ENCODE measurements at places on chromosomes 2 and 18.

- DNase-seq: no peak
Observed at GRCh38 chr18:56973487-56973886, 173.4 kb upstream of the BOD1L2 start.

DNA sequence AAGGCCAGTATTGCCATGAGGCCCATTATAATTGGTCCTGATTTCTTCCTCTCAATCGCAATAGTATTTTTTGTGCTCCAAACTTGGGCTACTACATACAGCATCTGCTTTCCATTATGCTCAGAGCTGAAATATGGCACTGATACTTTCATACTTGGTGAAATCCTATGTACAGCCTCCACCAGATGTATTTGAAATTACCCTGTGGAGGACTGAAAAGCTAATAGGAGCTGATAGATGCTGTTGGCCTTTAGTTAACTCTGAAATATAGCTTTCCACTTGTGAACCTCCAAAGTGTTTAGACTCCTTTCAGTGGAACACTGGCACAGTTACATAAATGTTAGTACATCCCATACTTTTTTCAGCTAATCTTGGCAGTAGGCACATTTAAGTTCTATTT, 205.7 kb downstream of the NEDD4L start:
- DNase-seq: no peak

GRCh38 chr2:84486441-84487115, 27.5 kb upstream of the SUCLG1 start:
- no peak for DNase-seq

DNA sequence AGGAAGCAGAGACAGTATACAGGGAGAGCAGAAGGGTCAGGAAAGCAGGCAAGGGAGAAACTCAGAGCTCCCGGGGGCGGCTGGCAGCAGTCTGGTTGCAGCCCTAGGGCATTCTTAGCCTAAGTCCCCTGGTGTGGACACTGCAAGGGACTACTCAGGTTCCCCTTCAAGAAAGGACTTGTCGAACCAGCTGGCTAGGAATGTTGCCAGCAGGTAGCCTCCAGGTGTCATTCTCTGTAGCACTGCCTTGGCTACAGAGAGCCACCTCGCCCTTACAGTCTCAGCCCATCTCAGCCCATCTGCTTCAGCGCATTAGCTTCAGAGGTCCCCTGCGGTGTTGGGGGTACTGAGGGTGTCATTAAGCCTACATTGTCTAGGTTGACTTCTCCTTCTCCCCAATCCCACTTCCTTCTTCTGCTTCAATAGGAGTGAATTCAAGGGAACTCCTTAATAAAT, 11.3 kb upstream of the TMSB10 start:
- no peak for DNase-seq

DNA sequence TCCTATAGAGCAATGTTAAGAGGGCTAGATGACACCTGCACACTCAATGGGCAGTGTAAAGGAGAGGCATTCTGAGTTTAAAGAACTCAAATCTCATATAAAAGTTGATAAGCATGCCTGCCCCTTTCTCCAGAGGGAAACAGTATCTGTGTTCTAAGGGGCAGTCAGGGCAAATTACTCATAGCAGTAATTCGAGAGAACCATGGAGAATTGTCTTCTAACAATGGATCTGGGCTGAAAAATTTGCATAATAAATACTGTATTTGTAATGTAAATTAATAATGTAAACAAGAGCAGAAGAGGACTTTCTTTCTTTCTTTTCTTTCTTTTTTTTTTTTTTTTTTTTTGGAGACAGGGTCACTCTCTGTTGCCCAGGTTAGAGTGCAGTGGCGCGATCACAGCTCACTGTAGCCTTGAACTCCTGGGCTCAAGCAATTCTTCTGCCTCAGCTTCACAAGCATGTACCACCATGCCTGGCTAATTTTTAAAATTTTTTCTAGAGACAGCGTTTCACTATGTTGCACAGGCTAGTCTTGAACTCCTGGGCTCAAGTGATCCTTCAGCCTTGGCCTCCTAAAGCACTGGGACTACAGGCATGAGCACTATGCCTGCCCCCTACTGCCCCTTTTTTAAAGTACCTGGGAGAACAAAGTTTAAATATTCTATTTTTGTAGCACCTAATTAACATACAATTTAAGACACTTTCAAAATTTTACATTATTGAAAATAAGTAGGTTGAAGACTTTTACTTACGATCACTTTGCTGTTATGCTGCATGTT, 70.6 kb downstream of the OTX1 start:
- no peak for DNase-seq

DNA sequence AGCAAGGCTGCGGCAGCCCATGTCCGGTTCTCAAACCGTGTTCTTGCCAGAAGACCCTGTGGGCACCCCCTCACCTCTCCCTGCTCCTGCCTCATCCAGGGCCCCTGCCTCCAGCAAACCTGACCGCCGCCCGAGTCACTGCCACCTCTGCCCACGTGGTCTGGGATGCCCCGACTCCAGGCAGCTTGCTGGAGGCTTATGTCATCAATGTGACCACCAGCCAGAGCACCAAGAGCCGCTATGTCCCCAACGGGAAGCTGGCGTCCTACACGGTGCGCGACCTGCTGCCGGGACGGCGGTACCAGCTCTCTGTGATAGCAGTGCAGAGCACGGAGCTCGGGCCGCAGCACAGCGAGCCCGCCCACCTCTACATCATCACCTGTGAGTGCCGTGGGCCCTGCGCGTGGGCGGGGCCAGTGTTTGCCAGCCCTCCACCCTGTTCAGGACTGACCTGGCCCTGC, 32.2 kb downstream of the MTERF4 start:
- no peak for DNase-seq

DNA sequence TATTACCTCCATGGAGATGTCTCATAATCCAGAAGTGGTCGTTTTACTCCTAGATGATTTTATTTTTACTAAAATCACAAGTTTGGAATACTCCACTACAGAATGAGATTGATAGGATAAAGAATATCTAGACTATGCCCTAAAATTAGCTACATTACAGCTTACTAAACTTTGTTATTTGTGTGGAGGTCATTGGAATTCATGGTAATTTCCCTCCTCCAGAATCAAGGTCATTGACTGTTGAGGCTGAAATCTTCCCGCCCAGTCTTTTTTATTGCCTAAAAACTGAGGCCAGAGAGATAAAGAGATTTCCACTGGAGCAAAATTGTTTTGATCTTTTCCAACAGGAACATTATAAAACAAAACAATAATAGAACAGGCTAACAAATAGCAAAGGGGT, 35.0 kb downstream of the ITGB6 start:
- no peak for DNase-seq

DNA sequence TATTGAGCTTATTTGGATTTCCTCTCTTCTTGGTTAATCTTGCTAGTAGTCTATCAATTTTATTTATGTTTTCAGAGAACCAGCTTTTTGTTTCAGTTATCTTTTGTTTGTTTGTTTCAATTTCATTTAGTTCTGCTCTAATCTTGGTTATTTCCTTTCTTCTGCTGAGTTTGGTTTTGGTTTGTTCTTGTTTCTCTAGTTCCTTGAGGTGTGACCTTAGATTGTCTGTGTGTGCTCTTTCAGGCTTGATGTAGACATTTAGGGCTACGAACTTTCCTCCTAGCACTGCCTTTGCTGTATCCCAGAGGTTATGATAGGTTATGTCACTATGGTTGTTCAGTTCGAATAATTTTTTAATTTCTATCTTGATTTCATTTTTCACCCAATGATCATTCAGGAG, 141.6 kb downstream of the ZNF236 start:
- DNase-seq: no peak

- no peak for DNase-seq
Observed at GRCh38 chr2:30450025-30450424, 3.0 kb downstream of the LCLAT1 start.

DNA sequence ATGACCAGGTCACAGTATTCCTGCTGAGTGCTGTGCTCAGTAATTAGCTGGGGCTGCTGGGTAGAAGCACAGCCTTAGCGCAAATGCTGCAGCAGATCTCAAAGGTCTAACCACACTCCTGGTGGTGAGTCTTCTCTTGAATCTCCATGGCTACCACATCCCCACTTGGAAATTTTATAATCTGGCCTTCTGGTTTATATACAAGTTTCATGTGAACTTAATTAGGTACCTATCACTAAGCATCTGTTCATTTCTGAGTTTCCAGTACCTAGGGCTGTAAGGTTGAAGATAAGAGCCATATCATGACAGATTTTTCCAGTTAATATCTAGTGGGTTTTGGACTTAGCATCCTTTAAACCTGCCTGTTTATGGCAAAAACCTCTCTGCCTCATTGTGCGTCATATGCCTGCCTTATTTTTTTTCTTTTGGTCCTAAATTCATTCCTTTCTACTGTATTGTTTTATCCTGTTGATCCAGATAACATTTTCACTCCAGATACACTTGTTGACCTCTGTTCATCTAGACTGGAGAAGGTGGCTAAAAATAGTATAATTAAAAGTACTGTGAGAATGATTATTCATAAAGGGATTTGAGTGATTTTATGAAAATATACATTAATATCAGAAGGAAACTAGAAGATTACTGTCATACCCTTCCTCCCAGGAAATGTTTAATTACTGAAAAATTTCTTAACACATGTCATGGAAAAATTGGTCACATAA, 168.4 kb upstream of the THUMPD2 start:
- DNase-seq: no peak

DNA sequence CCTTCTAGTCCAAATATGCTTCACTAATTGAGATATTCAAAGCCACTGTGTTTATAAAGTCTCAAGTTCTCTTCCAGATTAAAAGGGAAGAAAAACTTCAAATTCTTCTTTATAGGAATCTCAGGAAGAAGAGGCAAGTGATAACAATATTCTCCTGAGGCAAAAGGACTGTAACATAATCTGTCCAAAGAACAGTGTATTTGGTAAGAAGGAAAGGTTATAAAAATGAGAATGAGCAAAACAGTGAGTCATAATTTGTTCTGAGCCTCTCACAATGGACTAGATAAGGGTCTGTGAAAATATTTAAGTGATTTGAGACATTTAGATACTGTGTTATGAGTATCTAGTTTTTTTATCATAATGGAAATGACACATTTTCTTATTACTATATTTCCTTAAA, 44.3 kb downstream of the SNRPD1 start:
- no peak for DNase-seq

DNA sequence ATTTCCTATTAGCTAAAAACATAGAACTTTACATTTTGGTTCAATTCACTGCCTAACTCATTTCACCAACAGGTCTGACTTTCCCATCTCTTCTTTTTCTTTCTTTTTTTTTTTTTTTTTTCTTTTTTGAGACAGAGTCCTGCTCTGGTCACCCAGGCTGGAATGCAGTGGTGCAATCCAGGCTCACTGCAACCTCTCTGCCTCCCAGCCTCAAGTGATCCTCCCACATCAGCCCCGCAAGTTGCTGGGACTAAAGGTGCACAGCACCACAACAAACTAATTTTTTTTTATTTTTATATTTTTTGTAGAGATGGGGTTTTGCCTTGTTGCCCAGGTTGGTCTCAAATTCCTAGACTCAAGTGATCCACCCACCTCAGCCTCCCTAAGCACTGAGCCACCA, 57.8 kb upstream of the HNRNPA3 start:
- no peak for DNase-seq

DNA sequence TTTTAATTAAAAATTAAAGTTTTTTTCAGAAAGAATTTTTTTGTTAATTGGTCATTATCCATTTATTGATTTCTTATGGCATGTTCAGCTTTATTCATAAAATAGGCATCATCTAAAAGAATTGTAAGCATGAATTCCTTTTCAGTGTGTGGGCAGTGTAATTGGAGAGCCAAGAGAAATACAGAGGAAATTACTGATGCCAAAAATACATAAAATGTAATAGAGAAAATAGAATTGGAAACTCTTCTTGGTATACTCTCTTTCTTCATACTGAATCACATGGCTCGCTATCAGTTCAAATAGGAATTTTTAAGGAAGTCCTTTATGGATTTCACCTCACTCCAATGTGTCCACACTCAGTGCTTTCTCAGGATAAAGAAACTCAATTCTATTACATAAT, 663.6 kb upstream of the NRXN1 start:
- DNase-seq: no peak

GRCh38 chr2:237682856-237683670, 55.7 kb downstream of the LRRFIP1 start:
- no peak for DNase-seq

GRCh38 chr2:219947575-219947974, 320.1 kb downstream of the SLC4A3 start:
- no peak for DNase-seq

DNA sequence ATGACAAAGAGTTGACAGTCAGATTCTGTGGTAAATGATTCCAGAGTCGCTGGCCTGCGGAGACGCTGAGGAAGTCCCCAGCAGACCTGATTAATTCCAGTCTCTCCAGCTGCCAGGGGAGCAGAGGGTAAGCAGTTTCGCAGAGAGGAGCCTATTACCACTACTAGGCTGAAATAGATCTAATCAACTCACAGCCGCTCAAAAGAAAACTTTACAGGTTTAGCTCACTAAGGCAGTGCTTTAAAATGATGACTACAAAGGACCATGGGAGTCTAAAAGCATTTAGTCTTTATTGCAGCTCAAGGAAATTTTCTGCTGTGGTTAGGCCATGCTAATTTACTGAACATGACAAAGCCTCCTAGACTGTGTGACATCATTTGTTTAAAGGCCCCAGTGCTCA, 445.6 kb upstream of the POU3F3 start:
- no peak for DNase-seq

GRCh38 chr2:171178993-171179392, 18.3 kb upstream of the TLK1 start:
- no peak for DNase-seq

- DNase-seq: no peak
Observed at GRCh38 chr2:180413336-180413735, 406.2 kb upstream of the CWC22 start.

DNA sequence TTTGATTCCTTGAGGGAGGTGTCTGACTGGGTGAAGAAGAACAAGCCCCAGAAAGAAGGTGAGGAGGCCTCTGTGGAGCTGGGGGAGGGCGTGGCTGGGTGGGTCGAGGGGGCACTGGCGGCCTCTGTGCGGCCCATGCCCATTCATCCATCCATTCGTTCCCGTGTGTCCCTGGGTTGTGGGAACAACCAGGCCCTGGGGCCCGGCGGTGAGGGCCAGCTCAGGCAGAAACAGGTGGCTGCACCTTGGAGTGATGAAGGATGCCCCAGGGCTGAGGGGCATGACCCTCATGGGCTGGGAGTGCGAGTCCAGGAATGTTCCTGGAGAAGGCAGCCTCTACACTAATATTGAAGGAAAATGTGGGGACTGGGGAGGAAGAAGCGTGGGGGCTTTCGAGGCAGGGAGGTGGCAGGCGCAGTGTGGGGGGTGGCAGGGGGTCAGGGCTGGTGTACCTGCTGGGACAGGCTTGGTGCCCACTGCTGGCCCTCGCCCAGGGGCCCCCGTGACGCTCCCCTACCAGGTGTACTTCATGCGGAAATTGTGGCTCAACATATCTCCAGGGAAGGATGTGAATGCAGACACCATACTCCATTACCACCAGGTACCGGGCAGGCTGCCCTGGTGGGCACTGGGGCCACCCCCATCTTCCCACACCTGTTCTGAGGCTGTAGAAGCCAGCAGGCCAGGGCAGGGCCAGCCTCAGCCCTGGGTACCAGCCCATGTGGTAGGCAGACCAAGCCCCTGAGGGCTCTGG, 11.2 kb upstream of the GPR17 start:
- no peak for DNase-seq

- no peak for DNase-seq
Observed at GRCh38 chr18:3456686-3457069, 6.7 kb downstream of the TGIF1 start.

GRCh38 chr2:66903183-66903582, 468.3 kb downstream of the MEIS1 start:
- no peak for DNase-seq

GRCh38 chr2:157377861-157378260, 52.2 kb upstream of the ERMN start:
- DNase-seq: no peak
